ENCODE measurements at places on chromosomes 2 and 18.

DNA sequence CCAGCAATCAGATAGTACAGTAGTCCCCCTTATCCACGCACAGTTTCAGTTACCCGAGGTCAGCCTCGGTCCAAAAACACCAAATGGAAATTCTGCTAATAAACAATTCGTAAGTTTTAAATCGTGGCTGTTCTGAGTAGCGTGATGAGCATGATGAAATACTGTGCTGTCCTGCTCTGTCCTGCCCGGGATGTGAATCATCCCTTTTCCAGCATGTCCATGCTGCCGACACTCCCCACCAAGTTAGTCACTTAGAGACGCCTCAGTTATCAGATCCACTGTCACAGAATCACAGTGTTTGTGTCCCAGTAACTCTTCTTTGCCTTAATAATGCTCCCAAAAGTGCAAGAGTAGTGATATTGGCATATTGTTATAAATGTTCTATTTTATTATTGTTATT, 62.1 kb downstream of the MEX3C start:
- no peak for DNase-seq

DNA sequence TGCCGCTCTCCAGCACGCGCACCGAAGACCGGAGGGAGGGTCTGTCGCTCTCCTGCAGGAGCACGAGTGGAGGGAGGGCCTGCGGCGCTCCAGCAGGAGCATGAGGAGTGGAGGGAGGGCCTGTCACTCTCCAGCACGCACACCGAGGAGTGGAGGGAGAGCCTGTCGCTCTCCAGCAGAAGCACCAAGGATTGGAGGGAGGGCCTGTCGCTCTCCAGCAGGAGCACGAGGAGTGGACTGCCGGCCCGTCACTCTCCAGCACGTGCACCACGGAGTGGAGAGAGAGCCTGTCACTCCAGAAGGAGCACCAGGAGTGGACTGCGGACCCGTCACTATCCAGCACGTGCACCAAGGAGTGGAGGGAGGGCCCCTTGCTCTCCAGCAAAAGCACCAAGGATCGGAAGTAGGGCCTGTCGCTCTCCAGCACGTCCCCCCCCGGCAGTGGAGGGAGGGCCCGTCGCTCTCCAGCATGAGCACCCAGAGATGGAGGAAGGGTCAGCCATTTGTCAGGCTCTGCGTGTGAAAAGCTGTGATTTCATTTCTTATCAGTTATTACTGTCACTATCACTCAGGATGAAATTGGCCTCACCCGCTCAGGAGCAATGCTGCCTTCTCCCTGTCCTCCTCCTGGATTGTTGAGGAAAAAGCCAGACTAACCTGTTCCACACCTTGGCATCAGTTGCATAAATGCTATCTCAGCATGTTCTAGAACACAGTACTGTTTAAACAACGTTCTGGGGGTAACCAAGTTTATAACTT, 35.9 kb downstream of the ADI1 start:
- peak; percentile 55 for DNase-seq

- peak; percentile 81 for DNase-seq
Observed at GRCh38 chr18:23498877-23499276, 4.4 kb upstream of the RMC1 start.

- peak; percentile 16 for DNase-seq
Observed at GRCh38 chr2:219272995-219273394, 6.2 kb upstream of the DNAJB2 start.

DNA sequence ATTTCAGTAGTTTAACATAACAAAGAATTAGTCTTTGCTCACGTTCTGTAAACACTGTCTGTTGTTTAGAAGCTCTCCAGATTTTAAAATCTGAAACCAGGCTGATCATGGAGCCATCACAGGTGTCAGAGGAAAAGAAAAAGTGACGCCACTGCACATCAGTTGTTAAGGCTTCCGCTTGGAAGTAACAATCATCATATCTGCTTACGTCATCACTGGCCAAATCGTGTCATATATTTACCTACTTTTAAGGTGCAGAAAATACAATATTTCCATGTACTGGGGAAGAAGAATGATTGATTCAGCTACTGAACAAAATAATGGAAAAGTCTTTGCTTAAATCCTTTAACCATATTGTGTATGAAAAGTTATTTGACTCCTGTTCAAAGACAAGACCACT, 382.6 kb upstream of the MC4R start:
- DNase-seq, result no peak

- DNase-seq, result no peak
Observed at GRCh38 chr18:10145546-10145945, 231.7 kb downstream of the VAPA start.

DNA sequence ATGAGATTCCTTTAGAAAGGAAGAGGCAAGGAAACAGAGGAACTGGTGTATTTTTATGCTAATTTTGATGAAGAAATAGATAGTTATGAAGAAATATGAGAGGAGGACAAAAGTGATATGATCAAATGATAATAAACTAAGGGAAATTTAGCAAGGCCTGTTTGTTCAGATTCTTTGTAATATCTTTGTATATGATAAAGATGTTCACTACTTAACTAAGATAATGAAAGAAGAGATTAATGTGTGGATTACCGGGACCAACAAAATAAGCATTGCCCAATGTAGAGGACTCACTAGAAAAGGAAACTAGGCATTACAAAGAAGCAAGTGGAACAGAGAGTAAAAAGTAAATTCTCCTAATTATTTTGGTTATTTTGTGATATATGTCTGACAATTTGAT, 99.0 kb upstream of the FIGN start:
- DNase-seq, result no peak

DNA sequence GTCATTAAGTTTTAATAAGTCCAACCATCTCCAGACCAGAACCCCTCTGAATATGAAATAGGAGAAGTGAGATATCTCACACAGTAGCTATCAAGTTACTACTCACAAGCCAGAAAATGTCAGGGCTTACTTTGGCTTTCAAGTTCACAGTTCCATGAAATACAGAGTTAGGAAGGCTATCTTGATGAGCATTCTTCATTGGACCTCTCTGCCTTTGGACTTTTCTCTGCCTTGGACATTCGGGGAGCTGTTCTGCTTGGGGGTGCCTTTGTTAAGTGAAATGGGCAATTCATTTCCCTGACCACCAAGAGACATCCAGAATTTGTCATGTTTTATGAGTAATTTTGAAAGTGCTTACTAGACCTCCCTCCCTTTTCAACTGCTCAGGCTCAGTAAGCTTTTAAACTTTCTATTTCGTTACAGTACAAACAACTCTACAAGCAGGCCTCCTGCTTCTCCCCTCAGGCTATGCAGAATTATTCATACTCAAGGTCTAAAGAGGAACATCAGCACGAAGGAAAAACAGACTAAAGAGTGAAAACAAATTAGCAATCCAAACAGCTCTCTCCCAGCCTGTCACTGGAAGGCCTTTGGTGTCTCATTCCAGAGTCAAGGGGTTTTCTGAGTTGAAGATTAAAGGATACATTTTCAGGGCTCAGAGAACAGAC, 95.3 kb downstream of the MREG start:
- no peak for DNase-seq

DNA sequence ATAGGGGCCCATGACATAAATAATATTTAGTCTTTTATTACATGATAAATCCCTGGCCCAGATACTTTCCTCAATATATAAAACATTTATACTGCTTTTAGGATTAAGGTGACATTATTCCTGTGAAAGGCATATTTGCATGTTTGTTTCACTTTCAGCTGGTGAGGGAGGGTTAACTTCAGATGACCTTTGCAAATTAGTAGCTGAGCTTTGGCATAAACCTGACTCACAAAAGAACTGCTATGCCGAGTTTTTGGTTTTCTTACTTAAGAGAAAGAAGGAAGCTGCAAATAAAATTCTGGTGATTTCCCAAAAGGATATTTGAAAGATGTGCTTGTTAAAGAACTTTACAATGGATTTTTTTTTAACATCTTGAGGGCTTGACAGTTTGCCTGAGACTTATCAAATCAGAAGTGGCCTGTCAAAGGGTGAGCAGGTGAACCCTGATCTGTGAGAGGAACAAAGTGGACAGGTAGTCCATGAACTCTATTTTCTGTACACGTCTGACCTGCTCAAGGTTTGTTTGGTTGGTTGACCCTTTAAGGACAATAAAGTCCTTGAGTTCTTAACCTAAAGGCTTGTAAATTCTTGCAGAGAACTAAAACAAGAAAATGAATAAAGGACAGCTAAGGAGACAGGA, 93.5 kb downstream of the FAM124B start:
- no peak for DNase-seq

DNA sequence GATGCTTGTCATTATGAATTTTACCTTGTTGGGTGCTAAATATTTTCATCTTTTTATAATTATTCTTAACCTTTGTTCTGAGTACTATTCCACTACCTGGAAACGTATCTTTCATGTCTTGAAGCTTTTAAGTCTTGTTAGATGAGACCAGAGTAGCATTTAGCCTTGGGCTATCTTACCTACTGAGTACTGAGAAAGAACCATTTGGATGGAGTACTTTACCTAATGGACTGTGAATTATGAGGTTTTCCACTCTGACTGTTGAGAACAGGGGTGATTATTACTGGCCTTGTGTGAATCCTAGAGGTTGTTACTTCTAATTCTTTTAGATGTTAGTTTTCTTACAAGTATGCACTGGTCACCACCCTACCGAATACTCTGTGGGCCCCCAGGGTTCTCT, 63.5 kb downstream of the CCDC102B start:
- DNase-seq, result no peak

DNA sequence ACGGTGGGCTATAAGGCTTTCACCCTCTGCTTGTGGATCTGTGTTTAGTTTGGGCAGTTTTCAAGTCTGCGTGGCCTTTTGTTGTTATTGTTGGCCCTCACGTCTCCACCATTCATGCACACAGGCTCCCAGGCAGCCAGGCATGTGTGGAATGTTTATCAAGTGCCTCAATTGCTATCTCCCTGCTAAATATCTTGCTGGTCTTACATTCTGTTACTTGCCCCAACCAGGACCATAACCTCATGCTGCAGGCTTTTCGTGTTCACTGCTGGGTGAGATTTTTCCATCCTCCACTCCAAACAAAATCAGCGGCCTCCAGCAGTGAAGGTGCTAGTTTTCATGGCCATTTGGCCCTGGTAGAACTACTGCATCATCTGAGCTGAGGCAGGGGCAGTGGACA, 63.0 kb upstream of the DSC1 start:
- no peak for DNase-seq

DNA sequence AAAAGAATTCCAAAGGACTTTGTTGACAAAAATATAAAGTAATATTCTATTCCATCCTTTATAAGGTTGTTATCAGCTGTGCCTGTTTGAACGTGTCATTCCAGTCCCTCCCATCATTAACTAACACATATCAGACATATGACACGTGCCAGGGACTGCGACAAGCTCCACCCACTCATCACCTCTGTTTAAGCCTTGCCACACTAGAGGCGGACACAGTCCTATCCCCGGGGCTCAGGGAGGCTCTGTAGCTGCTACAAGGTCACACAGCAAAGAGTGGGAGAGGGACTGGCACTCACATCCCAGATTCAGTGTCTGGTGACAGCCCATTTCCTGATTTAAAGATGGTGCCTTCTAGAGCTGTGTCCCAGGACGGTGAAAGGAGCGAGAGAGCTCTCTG, 30.0 kb downstream of the TBC1D8 start:
- DNase-seq, result no peak

DNA sequence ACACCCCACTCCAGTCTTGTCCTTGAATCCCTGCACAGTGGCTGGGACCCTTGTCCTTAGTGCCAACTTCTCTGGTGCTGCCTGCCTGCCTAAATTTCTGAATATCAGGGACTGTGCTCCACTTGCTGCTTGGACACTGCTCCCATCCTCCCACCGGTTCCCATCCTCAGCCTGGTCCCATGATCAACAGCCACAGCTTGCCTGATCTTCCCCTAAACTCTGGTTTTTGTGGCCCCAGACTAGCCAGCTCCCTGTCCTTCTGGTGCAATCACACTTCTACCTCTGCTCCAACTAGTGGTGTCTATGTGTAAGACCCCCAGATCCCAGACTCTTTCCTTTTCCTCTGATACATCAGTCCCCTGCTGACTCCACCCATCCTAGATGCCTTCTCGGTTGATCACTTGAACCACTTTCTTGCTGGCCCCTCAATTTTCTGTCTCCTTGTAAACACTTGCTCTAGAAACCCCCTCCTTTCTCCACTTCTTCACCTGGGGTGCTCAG, 37.2 kb upstream of the POLE4 start:
- DNase-seq, result no peak

DNA sequence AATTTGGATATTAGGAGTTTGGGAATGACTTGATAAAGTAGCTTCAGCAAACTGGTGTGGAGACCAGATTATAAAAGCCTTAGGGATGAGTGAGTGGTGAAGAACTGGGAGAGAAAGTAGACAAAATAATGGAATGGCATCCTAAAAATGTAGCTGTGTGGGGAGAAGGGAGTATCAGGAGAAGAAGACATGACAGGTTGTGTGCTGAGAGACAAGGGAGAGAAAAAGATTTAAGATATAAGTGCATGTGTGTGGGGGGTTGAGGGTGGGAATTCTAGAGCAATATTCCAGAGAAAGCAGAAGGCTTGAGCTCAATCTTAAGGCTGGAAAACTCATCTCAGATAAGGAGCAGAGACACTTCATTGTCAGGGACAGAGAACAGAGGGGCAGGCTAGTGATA, 159.5 kb downstream of the HNMT start:
- DNase-seq, result no peak

- no peak for DNase-seq
Observed at GRCh38 chr2:109341355-109342255, 212.6 kb downstream of the SH3RF3 start.

DNA sequence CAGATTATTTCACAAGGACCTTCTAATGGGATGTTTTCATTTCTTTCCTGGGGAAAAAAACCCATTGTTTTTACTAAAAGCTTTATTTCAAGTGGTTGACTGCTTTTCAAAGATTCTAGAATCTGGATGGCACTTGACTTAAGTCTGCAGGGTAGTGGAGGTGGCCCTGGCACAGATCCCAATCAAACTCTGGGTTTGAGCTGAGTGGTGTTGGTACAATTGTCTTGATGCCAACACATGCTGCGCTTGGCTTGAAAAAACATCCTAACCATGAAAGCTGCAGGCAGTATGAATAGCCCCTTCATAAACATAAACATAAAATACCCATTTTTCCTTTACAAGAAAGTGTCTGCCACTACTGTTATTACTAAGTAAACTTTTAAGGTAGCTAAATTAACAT, 3.6 kb downstream of the PAPOLG start:
- DNase-seq, result no peak

GRCh38 chr2:119823734-119824334, 64.1 kb downstream of the PTPN4 start:
- DNase-seq, result no peak

DNA sequence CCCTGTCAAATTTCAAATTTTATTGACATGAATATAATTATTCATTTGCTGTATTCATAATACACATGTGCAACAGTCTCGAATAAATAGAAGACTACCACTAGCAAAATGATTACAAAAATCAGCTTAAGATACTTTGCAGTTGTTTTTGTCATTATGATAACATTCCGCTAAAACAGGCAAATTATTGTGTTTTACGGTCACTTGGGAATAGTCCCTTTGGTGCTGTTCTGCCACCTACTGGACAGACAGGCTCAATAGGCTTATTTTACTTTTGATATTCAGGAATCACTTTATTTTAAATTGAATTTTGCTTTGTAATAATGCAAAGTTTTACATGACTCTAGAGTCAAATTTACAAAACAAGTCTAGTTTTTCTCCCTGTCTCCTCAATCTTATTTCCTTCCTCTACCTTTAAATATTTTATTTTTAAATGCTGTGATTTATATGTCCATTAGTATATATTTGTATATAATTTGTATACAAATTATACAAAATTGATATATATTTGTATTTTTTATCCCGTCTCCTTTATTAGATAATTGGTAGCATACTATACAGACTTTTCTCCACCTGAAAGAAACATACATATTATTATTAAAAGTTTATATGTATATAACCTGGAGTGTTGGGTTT, 456.3 kb downstream of the DLGAP1 start:
- DNase-seq, result no peak
